ENCODE measurements at places on chromosomes 12 and 14.

DNA sequence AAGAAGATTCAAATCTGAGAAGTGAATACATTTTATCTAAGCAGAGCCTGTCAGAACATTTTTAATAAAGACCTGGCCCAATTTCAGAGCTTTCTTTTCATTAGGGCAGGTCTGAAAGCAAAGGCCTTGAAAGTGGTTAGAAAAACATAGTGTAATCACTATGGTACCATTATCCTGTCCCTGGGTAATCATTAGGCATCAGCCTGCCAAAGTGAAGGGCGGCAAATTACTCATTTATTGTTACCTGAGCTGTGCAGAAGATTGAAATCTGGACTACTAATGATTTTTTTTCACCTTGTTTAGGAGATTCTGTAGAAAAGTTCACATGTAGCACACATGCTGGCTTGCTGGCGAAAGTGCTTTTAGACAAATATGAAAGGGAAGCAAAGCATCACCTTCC, 92.6 kb upstream of the PRKD1 start:
- peak; percentile 74 for DNase-seq

- no peak for DNase-seq
Observed at GRCh38 chr14:49598189-49598484, 603 bp upstream of the LRR1 start.

GRCh38 chr12:57522887-57523705, 472 bp downstream of the MBD6 start:
- DNase-seq, result no peak

- DNase-seq, result no peak
Observed at GRCh38 chr12:18939051-18939450, 190.5 kb upstream of the PLEKHA5 start.

DNA sequence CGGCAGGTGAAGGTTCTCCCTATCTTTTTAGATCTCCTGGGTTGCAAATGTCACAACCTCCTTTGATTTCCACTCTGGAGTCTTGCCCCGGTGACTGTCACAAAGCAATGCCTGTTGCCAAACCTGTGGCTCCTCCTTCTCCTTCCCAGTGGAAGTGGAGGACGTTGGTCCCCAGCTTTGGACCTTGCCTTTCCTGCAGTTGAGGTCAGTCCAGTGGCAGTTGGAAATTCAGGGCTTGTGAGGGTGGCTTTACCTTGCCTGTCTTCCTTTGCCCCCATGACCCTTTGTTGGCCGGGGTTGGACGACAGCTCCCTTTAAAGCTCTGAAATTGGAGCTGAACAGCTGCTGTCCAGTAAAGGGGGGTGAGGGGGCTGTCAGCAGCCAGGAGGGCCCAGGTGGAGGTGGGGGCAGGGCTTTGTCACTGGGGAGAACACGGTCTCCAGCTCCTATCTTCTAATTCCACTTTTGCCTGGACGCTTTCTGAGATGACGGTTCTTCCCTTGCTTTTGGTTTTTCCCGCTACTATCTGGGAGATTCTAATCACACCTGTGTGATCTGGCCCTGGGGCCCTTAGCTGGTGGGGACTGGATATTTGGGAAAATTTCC, 4.1 kb downstream of the TEAD4 start:
- no peak for DNase-seq

GRCh38 chr12:131372171-131372475, 338.8 kb upstream of the SFSWAP start:
- DNase-seq, result no peak

DNA sequence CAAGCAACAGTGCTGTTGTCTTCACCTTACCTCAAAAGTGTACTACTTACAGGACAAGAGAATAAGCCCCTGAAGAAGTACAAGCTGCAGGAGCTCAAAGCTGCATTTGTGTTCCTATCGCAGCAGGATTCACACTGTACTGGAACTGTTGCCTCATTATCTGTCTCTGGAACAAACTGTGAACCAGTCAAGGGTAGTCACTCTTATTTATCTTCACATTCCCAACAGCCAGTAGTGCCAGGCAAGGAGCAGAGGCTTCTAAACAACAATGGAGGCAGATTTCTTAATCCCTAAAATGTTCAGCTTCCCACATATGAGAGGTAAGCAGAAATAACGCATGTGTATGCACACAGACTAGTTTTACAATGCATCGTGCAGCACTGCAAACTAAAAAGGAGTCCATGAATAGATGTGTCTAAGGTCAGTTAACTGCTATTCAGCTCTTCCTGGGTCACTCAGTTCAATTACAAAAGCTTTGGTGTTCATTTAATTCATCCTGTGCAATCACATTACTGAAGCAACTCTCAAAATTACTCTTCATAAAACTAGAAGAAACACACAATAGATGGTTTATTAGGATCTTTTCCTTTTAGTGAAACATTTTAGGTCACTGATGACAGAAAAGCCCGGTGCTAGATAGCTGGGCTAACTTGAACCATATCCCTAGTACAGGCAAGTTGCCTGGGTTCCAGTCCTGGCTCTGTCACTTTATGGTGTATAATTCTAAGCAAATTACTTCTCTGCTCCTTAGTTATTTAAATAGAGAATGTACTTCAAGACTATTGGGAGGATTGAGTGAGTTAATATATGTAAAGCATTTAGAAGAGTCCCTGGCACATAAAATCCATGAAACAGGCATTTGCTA, 2.7 kb downstream of the APPL2 start:
- DNase-seq, result no peak

GRCh38 chr12:114306646-114307045, 99.3 kb downstream of the TBX5 start:
- DNase-seq, result no peak

- no peak for DNase-seq
Observed at GRCh38 chr12:90970471-90970870, 15.5 kb upstream of the CCER1 start.

- peak; percentile 47 for DNase-seq
Observed at GRCh38 chr14:33432407-33433023, 493.8 kb downstream of the NPAS3 start.

DNA sequence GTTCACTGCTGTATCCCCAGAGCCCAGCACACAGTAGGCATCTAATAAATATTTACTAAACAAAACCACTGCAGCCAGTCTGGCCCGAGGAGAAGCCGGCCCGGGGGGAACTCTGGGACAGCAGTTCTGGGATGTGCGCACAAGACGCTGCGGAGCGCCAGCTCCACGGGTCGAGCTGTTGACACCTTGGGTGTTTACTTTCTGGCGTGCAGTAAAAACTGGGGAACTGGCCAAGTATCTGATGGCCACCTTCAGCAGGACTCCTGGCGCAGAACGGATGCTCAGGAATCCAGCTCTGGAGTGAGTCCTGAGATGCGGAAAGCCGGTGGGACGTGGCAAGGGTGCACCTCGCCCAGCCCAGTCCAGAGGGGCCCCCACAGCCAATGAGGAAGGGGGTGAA, 65.6 kb downstream of the NCOR2 start:
- no peak for DNase-seq

- no peak for DNase-seq
Observed at GRCh38 chr12:114821570-114821969, 137.6 kb upstream of the TBX3 start.

DNA sequence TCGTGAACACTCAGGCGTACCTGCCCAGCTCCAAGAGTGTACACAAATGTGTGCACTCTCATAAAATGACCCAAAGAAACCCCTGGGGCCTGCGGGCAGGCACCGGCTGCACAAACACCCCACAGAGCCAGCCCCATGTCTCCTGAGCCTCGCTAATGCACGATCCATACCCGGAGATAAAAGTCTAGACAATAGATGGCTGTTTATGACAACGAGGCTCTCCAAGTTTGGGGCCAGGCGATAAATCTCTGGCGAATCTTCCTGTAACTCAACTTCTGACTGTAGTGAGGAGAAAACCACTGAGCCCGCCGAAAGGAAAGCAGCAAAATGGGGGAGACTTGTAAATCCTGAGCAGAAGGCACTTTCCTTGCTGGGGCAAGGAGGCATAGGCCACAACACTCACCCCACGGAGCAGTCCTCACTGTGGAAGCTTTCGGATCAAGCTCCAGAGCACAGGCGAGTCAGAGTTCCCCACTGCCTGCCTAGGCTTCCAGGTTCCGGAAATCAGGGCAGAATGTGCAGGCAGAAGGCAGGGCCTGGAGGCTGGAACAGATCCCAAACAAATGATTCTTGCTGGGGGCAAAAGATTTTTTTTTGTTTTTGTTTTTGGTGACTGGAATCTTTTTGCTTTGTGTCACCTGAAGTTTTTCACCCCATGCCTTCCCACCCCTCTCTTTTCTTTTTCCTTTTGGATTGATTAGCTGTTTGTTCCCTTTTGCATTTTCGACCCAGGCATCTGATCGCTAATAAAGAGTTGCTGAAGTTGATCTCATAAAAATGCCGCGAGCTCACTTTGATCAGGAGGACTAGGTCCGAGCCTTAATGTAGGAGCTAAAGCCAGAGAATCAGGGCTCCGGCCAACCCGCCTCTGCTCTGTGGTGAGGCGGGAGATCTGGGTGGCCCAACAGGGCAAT, 4.5 kb upstream of the HOXC11 start:
- DNase-seq, result no peak

GRCh38 chr14:94269156-94269555, 23.9 kb downstream of the SERPINA10 start:
- no peak for DNase-seq

- peak; percentile 83 for DNase-seq
Observed at GRCh38 chr14:102795060-102795925, 18.0 kb downstream of the TRAF3 start.

GRCh38 chr12:95699579-95699978, 91.0 kb downstream of the NTN4 start:
- DNase-seq, result no peak

DNA sequence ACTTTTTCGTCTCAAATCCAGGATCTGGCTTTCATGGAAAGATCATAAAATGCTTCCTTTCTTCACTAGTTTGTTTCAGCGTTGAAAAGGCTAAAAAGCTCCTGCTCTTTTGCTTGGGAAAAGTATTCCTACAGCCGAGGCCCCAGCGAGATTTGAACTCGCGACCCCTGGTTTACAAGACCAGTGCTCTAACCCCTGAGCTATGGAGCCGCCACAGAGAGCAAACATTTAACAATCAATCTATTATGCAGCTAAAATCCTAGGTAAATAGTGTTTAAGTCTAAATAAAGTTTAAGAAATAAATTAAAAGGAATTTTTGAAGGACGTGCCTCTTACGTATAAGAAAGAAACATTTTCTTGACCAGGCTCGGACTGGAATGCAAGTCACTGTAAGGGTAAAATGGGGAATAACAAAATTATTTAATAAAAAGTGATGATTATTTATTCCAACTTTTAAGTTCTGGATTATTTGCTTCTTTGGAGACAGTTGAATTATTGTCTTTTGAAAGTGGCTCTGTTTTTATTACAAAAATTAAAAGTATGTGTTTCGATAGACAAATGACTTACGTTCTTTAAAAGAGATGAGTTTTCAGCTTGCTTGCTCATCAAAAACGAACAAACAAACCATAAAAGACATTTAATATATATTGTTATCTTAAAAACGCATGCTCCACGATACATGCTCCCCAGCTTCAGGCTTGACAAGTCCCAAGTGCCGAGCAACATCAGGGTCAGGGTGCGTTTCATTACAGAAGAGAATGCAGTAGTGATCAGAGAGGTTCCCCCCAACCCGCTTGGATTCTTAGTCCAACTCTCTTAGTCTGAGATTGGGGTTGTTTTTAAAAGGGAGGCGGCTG, 10.2 kb downstream of the OR6S1 start:
- peak; percentile 47 for DNase-seq

- DNase-seq, result no peak
Observed at GRCh38 chr14:97866195-97866594, 1069.0 kb downstream of the VRK1 start.

DNA sequence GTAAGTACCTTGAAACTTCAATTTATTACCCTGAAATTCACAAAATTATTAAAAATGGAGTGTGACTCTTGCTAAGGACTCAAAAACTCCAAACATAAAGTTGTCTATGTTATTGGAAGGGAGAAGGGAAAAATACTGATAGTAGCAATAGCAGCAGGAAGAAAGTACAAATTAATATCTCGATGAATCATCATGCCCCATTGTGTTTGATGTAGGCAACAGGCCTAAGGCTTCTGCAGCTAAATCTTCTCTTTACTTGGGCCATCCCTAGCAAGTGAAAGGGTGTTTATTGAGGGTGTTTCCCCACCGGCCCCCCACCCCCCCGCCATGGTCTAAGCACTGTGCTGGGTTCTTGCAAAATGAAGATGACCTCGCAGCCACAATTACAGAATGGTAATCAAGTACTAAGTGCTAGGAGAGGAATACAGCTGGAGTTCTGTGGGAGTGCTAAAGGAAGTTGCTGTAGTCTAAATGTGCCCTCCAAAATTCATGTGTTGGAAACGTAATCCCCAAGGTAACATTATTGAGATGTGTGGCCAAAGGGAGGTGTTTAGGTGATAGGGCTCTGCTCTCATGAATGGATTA, 76.5 kb downstream of the SNAPC1 start:
- DNase-seq, result no peak

DNA sequence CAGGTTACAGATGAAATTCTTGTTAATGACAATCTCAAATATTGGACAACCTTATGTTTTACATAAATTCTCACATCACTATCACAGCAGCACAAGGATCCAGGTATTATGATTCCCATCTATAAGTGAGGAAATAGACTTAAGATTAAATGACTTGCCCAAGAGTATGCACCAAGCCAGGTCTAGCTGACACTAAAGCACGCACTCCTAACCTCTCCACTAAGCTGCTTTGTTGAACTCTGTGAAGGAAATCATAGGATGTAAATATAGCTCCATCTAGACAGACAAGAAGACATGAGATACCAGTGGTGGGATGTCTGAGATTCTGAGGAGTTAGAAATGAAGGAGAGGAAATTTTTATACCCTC, 87.9 kb downstream of the PHLDA1 start:
- DNase-seq, result no peak

GRCh38 chr14:24439830-24440605, 2.6 kb downstream of the SDR39U1 start:
- no peak for DNase-seq

- no peak for DNase-seq
Observed at GRCh38 chr12:89089264-89089663, 263.0 kb downstream of the DUSP6 start.

- no peak for DNase-seq
Observed at GRCh38 chr12:54549774-54550451, 512 bp downstream of the PDE1B start.

DNA sequence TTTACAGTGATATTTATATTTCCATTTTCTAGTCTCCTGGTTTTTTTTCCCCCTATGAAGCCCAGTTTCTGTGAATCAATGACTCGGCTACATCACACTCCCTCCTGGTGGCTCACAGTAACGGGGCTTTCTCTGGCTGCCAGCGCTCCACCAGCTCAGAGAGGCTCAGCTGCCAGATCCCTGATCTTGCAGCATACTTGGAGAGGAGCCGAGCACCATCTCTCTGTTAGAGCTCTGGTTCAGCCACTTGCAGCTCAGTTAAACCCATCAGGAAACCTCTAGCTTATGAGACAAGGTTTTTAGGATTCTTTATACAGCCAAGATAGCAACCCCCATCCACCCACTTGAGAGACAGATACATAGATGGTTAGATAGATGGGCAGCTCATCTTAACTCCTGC, 74.6 kb downstream of the CIT start:
- DNase-seq, result no peak

GRCh38 chr14:34063470-34064164, 112.7 kb upstream of the EGLN3 start:
- no peak for DNase-seq

- no peak for DNase-seq
Observed at GRCh38 chr12:113886721-113887120, 79.4 kb downstream of the RBM19 start.

GRCh38 chr12:132309596-132310086, 19.7 kb downstream of the GALNT9 start:
- DNase-seq, result no peak

- DNase-seq, result peak; percentile 65
Observed at GRCh38 chr12:85468356-85469157, 188.5 kb downstream of the ALX1 start.

GRCh38 chr12:108571609-108572165, 9.3 kb downstream of the ISCU start:
- no peak for DNase-seq

Data from NCI-H2081 (cell line).